Kasumi-1 (cell line): ENCODE measurements at places on chromosomes 6 and 20.

DNA sequence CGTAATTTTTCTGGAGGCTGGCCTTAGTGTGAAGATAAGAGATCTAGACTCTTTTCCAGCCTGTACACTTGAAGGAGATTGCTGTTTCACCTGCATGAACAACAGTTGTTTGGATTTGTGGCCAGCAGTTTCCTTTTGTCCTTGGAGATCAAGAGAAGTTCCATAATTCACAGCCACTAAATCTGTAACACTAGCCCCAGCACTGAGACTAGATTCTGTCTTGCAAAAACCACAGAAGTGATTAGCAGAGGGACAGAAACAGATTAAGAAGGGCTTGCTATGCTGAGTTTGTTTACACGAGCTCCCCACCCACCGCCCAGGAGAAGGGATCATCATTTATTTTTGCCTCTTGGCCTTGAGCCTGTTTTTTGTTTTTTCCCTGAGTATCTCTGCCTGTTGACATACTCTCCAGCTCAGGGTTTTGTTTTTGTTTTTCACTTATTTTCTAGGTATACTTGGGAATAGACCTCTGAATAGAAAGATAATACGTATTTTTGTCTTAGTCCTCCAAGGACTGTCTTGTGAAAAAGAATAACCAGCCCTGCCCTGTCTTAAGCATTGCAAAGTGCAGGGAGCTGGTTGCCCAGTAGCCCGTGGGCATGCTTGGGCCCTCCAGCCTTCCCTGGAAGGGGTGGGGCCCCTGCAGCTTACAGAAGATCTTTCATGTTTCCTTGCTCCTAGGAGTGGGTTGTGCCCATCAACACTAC lies 93.1 kb upstream of the SOX4 start:
- DNase-seq: no peak

DNA sequence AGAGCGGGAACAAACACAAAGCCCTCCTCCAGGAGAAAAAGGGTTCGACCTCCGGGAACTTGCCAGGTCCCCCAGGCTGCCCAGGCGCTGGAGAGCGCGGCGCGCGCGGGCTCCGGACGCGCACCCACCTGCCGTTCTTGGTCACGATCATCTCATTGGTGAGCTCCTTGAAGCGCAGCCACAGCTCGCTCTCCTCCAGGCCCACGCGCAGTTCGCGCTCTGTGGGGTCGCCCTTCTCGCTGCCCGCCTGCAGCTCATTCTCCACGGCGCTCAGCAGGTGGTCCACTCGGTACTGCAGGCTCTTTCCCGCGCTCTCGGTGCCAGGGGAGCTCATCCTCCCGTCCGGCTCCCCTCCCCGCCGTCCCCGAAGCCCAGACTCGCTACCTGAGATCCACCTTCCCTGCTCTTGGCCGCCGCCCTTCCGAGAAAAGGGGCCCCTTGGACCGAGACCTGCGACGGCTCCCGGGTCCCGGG lies 356 bp downstream of the TBXT start:
- DNase-seq: no peak

- no peak for DNase-seq
These were observed 70.0 kb upstream of the CD2AP start for GRCh38 chr6:47407300-47408281.

GRCh38 chr6:4074478-4075235 lies 4.3 kb downstream of the FAM217A start:
- no peak for DNase-seq

GRCh38 chr6:1244941-1245340 lies 67.0 kb upstream of the FOXQ1 start:
- DNase-seq: no peak

DNA sequence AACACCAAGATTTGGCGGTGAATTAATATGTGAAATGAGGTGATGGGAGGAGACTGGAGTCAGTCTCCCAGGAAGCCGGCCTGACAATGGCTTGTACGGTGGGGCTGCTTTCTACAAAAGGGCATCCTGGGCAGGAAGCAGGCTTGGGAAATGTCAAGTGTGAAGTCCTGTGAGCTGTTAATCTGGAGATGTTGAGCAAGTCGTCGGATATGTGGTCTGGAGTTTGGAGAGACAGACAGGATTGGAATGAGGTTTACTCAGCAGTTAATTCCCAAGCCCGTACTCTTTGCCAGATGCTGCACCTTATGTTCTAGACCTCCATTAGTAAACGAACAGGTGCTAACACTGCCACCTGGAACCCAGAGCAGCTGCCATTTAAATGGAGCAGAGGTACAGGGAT lies 107.7 kb upstream of the FOXC1 start:
- no peak for DNase-seq

DNA sequence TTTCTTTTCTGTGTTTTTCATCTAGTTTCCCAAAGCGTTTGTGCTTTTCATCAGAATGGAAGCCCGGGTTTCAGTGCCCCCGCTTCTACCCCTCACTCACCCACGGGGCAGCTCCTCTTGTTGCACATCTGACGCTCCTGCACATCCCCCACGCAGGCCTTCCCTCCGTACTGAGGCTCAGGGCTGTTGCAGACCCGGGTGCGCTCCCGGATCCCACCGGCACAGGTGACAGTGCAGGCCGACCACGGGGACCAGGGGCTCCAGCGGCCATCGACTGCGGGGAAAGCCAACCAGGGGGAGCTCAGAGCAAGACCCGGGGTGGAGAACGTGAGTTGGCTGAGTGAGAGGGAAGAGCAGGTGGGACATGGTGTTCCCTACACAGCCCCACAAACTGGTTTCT lies 19.0 kb downstream of the THBS2 start:
- no peak for DNase-seq

GRCh38 chr6:30156262-30156599 lies 4.8 kb downstream of the TRIM10 start:
- peak; percentile 60 for DNase-seq

DNA sequence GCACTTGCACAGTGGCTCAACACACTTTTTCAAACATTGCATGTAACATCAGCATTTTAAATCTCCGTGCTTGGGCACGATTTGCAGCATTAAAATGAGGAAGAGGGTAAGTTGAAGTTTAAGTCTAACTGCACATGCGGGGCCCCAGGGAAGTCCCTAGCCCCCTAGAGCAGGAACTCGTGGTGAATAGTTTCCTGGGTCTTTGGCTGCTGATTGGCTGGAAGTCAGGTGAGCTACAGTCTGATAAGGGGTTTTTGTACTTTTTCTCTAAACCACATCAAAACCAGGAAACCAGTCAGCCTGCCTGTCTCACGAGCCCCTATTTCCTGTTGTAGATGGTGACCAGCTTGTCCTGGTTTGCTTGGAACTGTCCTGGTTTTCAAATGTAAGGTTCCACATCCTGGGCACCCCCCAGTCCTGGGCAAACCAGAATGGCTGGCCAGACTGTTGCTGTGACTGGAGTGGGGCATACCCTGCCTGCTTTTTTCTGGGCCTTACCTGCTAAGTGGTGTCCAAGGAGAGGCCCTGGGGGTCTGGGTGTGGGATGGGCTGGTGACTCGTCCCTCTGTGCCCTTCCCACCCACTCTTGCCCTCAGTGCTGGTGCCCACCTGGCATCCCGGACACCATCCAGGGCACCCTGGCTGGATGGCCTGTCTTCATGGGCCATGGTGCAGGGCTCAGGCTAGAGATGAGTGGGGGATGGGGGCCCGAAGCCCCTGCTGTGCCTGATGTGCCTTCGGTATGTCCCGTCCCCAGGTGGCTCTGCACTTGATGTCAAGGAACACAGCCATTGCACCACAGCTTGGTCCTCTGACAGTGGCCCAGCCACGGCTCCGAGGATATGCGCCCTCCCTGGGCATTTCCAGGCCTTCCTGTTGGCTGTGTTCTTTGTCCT lies 31.8 kb downstream of the SUN5 start:
- peak; percentile 96 for DNase-seq

- DNase-seq: peak; percentile 82
These were observed 18.6 kb downstream of the MTG2 start for GRCh38 chr20:62201173-62202082.
